RPMI7951 (cell line): ENCODE measurements at places on chromosomes 2 and 18. TPM values are rescaled to one million over a fixed set of nuclear protein-coding genes. Genes with fewer than 3 reads are reported as not detected.

GRCh38 chr2:43082903-43083677, 143.3 kb downstream of the ZFP36L2 start:
- DNase-seq, result peak; percentile 44

DNA sequence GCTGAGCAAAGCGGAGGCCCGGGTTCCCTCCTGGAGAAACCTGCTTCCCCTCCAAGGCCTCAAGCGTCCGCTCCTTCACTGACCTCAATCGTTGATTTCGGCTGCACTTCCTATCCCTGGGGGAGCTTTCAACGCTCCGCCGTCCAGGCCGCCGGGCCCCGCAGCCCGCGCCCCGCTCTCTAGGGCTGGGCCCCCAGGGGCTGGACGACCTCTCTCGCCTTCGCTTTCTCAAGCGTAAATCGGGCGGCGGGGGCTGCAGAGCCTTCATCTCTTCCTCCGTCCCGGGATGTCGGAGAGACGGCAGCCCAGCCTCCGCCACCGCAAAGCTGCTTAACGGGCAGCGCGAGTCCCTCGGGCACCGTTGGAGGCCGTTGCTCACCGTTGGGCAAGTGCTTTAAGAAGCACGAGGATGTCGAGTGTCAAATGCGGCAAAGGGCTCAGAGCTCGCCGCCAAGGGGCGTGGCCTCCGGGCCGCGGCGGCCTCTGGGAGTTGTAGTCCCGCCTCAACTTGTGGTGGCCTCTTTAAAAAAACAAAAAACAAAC, 8.5 kb downstream of the HES6 start:
- DNase-seq, result peak; percentile 55

The DPP10 gene
- not detected in 2 replicates for total RNA-seq

- no peak for DNase-seq
Measured at GRCh38 chr18:45009756-45010155, 329.1 kb downstream of the SETBP1 start.

The KCNG2 gene
- total RNA-seq, result not detected in 2 replicates

- no peak for DNase-seq
Measured at GRCh38 chr2:30722936-30723725, 84.1 kb downstream of the CAPN13 start.

DNA sequence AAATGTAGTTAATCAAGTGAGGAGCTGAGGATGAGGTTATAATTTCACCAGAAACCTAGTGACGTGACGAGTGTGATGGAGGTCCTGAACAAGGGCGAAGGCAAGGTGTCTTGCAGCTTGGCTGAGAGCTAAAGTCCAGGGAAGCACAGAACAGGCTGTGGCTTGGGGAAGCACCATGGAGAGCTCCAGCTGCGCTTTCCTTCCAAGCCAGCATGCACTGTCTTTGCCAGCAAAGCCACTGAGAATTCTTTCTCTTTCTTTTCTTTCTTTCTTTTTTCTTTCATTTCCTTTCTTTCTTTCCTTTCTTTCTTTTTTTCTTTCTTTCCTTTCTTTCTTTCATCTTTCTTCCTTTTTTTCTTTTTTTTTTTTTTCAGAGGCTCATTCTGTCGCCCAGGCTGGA, 239.3 kb downstream of the FBXO15 start:
- DNase-seq, result peak; percentile 52

GRCh38 chr2:72097276-72097675, 50.4 kb downstream of the CYP26B1 start:
- DNase-seq, result no peak

The LAMA1 gene
- total RNA-seq, result 0.98 and 1.2 TPM in 2 replicates

The ASB18 gene
- total RNA-seq, result not detected in 2 replicates

GRCh38 chr18:22267225-22267624, 97.8 kb downstream of the GATA6 start:
- DNase-seq, result no peak

GRCh38 chr2:30899516-30900054, 92.3 kb upstream of the CAPN13 start:
- DNase-seq, result no peak

- DNase-seq, result peak; percentile 84
Measured at GRCh38 chr2:46569061-46569560, 89.7 kb downstream of the TMEM247 start.

- DNase-seq, result peak; percentile 60
Measured at GRCh38 chr18:58529714-58530354, 99.1 kb downstream of the ALPK2 start.

The CNRIP1 gene
- 50.5 and 53.9 TPM in 2 replicates for total RNA-seq

DNA sequence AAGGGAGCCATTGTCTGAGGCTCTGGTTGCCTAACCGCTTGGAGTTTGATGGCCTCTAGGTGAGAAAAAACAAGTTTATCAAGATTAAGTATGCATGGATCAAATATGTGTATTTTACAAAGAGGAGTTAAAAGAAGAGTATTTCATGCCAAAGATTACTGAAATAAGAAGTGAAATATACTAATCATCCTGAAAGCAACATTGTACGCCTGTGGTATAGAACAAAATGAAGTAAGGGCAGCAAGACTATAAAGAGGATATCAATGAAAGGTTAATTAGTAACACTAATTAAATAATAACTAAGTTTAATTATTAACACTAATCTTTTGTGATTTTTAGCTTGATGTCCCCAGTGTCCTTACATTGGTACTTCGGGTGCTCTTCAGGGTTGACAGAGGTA, 276.7 kb downstream of the CALCRL start:
- DNase-seq, result no peak

GRCh38 chr2:8672940-8673339, 8.9 kb upstream of the ID2 start:
- no peak for DNase-seq

The MARCHF4 gene
- total RNA-seq, result 0.29 and 0.48 TPM in 2 replicates

GRCh38 chr2:86319700-86320580, 17.5 kb downstream of the REEP1 start:
- DNase-seq, result no peak

- DNase-seq, result no peak
Measured at GRCh38 chr18:33751613-33752221, 173.7 kb downstream of the ASXL3 start.

The CMPK2 gene
- total RNA-seq, result 3.7 and 4.4 TPM in 2 replicates

DNA sequence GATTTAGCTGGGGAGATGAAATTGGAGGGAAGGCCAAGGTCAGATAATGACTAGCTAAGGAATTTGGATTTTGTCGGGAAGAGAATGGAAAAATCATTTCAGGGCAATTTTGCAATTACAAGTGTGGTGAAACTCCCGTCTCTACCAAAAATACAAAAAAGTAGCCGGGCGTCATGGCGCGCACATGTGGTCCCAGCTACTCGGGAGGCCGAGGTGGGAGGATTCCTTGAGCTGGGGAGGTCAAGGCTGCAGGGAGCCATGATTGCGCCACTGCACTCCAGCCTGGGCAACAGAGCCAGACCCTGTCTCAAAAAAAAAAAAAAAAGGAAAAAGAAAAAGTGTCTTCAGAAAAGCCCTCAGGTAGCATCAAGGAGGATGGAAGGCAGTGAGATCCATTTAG, 1.2 kb upstream of the TXNL1 start:
- DNase-seq, result no peak

- DNase-seq, result peak; percentile 21
Measured at GRCh38 chr2:160561551-160562295, 68.1 kb upstream of the RBMS1 start.

DNA sequence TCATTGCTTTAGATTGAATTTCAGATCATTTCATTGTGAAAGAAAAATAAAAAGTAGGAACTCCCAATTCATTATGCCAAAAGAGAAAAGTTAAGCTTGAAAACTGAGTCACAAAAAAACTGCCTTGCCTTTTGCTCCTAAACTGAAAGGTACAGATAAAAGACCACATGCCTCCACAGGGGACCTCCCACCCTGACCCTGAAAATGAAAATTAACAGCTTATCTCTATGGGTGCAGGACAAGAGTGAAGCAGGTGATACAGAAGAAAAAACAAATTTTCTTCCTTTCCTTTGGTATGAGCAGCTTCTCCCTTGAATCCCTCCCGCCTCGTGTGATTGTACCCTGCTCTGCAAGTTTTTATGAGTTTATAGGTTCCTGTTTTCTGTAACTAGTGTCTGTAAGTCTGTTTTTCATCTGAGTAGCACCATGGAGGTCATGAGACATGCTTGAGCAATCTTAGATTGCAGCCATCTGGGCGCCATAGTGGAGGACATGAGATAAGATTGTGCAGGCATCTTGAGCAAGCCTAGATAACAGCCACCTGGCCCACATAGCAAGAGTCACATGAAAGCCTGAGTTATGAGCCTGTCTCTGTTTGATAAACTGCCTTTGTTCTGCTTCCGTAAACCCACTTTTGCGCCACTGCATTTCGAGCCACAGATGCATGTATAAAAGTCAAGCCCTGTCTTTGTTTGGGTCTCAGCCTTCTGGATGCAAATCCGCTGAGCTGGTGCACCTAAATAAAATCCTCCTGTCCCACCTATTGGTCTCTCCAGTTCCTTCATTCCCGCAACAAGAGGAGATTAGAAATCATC, 56.2 kb upstream of the DYNC1I2 start:
- no peak for DNase-seq

- DNase-seq, result no peak
Measured at GRCh38 chr2:232888099-232888836, 18.2 kb downstream of the SNORC start.

The HADHB gene
- 110 and 121 TPM in 2 replicates for total RNA-seq

DNA sequence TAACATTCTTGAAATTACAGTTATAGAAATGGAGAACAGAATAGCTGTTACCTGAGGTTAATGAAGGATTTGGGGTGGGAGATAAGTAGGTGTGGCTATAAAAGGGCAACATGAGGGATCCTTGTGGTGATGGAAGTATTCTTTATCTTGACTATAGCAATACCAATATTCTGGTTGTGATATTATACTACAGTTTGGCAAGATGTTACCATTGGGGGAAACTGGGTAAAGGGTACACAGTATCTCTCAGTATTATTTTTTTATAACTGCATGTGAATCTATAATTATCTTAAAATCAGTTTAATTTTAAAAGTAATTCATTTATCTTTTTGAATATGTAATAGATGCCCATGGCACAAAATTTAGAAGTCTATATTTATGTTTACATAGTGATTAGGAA, 8.1 kb downstream of the SCRN3 start:
- no peak for DNase-seq

- DNase-seq, result peak; percentile 78
Measured at GRCh38 chr2:9205963-9206948, at the start of gene ASAP2. Gene ASAP2 (plus strand): TSS chr2:9206812. CDS start chr2:9207105, 293 bp downstream.

The COLEC11 gene
- 0.48 TPM in 1 of 2 replicates, not detected in the other for total RNA-seq

DNA sequence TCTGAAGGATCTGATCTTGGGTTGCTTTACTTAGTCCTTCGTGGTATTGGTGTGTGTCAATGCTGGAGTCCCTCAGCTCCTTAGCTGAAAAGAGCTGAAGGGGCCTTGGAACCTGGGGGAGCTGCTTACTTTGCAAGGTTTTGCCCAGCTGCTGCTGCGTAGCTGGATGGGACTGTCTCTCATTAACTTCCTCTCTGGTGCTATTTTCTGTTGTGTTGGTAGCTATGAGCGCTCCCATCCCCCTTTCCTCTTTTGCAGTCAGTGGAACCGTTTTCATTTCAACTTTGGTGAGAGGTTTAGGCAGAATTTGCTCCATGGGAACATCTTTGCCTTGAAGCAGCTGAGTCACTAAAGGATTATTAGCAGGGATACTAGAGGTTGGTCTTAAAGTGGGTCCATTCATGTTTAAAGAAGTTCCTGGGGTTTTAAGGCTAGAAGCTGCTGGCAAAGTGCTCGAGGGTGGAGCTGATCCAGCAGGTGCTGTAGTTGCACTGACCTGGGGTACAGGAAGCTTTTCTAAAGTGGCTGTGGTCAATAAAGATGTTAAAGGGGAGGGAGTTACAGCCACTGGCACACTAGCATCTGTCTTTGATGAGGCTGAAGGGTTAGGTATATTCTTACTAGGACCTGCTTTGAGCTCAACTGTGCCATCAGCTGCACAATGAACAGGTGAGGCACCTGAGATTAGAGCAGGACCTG, 69.9 kb upstream of the DTNB start:
- no peak for DNase-seq

The RAD51AP2 gene
- not detected in 2 replicates for total RNA-seq

The POTEC gene
- not detected in 2 replicates for total RNA-seq

GRCh38 chr2:7523481-7524120, 606.4 kb downstream of the RNF144A start:
- DNase-seq, result peak; percentile 2

DNA sequence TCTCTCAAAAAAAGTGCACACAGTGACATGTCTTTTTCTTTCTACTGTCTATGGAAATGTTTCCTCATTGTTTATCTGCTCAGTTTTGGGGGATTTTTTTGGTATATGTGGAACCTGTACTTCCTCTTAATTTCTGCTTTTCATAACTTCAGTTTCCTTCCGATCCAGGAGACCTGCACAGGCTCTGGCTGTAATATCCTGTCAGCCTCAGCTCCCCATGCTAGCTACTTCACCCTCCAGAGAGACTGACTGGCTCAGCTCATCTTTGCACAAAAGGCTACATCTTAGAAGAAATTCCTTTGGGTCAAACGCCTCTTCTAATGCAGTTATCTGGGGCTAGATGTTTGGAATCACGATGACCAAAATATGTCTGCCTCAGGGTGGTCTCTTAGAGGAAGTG, 378.4 kb downstream of the RND3 start:
- no peak for DNase-seq

The COL4A3 gene
- total RNA-seq, result 0.29 and 1.2 TPM in 2 replicates

DNA sequence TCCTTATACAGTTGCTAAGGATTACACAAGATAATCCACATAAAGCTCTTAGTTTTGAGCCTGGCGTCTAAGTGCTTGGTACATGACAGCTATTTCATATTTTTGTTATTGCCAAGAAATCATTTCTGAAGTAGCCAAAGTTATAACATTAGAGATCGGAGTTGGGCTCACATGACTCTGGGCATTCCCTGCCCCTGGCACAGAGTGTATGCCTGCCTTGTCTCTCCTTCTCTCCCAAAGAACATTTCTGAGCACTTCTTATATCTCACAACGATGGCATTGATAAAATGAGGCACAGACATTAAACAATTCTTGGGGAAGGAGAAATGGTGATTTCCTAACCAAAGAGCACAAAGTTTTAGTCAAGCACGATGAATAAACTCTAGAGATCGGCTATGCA, 87.7 kb upstream of the DDX18 start:
- no peak for DNase-seq

The HRH4 gene
- total RNA-seq, result not detected in 2 replicates

DNA sequence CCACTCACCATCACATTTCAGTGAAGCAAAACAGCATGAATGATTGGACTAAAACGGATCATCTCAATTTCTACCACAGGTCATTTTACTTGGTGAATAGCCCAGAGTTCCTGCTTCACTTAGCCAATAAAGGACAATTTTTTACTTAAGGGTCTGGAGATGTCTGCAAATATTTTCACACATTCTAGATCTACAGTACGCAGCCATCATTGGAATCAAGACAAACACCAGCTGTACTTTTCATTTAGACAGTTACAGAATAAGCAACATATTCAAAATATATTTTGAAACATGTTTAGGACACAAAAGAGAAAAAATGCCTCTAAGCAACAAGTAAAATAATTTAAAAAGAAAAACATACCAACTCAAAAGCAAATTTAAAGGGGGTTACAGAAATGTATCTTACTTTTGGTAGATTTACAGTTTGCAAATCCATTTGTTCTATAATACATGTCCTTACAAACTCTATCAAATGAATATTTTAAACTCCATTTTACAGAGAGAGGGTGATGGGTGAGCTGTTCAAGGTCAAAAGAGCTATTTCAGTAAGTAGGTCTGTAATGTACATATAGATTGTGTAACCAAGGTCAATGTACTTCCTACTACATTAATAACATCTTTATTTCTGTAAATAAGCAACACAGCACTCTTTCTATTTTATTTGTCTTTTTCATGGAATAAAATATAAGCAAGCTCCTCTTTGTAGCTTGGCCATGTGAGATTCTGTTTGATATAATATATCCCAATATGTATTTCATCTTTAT, 13.4 kb downstream of the PPP1R1C start:
- no peak for DNase-seq
